ENCODE measurements at places on chromosomes 7 and 10. TPM values are rescaled to one million over a fixed set of nuclear protein-coding genes. Genes with fewer than 3 reads are reported as not detected.

DNA sequence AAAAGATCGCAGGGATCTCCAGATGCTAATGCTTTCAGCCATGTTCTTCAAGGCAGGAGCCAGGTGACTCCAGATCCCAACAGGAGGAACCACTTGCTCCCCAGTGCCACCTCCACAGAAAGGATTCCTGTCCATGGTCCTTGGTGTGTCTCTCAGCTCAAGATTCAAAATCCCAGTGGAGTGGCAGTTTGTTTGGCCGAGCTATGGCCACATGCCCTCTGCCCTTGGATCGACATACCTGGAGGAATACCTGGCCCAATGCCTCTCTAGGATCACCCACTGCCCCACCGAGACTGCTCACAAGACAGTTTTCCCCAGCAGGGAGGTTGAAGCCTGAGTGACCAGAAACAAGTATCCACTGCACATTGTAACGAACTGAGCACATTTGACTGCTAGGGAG lies 3.9 kb upstream of the GPRIN2 start:
- DNase-seq = no peak

DNA sequence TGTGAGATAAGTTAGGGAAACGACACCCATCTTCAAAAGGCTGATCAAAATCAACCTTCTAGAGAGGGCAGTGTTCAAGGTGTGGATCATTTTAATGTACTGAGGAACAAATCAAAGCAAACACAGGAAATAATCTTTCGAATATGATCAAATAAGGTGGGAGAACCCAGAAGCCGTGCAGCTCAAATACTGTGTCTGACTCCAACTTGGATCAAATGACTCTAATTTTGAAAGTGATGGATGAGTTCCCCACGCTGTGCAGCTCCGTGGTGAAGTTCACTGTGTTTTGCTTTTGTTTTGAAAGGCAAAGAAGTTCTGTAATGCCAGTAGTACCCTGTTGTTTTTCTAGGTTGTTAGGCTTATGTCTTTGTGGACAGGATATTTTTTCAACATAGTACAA lies 250.9 kb downstream of the SFMBT2 start:
- no peak for DNase-seq

- DNase-seq = no peak
These were observed 146.3 kb upstream of the GPR26 start for GRCh38 chr10:123519861-123520260.

GRCh38 chr7:88429382-88429781 lies 122.7 kb upstream of the STEAP4 start:
- DNase-seq = no peak

MET gene
- polyA plus RNA-seq = 0.03 TPM

SPDYE18 gene
- 1.2 TPM for polyA plus RNA-seq

STRIP2 gene
- polyA plus RNA-seq = 0.09 TPM

PNLIPRP1 gene
- polyA plus RNA-seq = not detected

MYPN gene
- not detected for polyA plus RNA-seq

C10orf105 gene
- polyA plus RNA-seq = 0.12 TPM

Measured in B cell (primary cell).